Ammon's horn (tissue), 1 donor: ENCODE measurements at places on chromosomes 5 and 9.

DNA sequence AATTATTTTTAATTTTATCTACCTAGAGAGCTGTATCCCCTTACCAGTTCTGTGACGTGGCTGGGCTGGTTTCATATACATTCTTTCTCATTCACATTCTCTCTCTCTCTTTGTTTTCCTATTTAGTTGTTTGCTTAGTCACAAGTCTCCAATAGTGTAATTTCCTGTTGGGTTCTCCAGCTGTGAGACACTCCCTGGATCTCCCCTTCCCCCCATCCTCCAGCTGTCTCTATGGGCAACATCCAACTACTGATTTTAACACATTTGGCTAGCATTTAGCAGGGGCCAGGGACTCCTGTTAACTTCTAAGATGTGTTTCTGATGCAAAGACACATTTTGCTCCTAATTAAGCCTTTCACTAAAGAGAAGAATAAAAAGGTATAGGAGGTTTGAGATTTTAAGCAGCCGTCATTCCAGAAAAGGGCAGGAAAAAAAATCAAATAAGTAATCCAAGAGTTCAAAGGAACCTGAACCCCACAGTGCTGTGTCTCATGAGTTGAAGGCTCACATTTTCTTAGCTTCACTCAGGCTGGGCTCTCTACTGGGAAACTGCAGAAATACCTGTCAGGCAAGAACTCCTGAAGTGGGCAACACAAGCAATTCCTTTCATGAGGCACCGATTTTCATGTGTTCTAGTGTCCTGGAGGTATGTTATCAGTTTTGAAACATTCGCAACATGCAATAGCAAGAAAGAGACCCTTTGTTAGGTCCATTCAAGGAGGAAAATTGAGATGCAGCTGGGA lies 198.7 kb upstream of the C9orf72 start:
- no peak for DNase-seq

DNA sequence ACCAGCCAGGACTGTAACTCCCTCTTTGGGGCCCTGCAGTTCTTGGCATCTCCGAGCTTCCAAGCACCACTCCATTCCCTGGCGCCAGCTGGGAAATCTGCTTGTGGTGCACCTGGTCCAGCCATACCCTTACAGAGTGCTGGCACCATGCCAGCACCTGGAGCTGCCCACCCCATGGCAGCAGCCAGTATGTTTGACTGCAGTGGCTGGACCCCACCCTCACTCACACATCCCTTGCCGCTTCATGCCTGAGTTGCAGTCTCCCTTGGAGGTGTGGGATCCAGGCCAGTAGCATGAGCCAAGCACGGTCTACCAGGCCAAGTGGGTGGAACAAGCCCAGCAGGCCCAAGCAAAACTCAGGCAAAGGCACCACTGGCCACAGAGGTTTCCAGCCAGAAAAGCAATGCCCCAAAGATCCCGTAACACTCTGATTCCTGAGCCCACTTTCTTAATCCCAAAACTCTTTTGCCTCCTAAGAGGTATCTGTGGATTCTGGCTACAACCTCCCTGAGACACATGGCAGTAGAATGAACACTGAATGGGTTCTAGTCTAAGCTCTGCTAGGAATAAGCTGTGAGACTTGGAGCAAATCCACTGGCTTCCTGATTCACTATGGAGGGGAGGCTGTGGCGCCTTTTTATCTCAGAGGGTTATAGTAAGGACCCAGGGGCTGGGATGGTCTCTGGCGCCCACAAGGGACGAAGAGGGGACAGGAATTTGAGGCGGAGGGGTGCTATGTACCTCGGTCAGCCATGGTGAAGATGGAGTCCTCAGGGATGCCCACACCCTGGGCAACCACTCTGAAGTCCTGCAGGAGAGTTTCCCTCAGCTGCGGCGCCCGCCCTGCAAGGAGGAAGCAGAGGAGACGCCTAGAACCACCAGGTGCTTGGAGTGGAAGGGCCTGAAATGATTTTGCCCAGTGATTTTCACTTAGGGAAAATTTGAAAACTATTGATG lies 5.6 kb downstream of the AMBP start:
- peak; percentile 72 for DNase-seq

- peak; percentile 28 for DNase-seq
Observed at GRCh38 chr5:160118349-160119141, 705 bp downstream of the PWWP2A start.

DNA sequence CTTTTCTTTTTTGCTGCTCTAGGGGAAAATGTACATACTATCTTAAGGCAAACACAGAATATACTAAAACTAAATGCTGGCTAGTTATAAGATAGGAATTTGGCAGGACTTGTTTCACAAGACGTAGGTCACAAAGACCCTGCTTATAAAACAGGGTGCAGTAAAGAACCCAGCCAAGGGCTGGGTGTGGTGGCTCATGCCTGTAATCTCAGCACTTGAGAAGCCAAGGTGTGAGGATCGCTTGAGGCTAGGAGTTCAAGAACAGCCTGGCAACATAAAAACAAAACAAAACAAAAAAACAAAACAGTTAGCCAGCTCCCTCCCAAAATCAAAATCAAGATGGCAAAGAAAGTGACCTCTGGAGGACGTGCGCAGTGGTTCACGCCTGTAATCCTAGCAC lies 49.5 kb upstream of the DENND4C start:
- no peak for DNase-seq

DNA sequence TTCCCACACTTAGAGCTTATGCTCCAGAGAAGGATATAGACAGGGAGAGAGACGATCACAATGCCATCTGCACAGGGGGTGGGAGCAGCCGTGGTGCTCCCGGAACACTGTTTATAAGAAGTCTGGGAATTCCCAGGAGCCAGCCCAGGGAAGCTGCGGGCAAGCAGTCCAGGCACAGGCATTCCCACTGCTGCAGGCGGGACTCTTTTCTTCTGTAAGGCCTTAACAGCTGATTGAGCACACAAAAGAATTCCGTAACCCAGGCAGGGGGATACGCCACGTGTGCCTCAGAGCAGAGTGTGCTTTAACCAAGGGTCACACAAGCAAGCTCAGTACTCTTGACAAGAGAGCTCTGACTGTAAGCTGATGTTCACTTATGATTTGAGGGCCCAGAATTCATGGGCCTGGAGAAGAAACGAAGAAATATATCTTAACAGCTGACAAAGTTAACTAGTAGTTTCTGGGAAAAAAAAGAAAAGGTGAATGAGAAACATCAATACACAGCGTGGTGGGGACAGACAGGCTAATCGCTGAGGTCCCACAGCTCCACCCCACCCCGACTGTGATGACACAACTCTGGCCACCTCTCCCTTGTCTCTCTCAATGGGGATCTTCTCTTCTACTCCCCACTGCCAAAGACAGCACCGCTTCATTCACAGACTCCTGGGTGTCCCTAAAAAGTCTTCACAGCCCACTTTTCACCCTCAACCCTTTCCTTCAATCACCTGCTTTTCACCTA lies 85.9 kb upstream of the SIMC1 start:
- no peak for DNase-seq

DNA sequence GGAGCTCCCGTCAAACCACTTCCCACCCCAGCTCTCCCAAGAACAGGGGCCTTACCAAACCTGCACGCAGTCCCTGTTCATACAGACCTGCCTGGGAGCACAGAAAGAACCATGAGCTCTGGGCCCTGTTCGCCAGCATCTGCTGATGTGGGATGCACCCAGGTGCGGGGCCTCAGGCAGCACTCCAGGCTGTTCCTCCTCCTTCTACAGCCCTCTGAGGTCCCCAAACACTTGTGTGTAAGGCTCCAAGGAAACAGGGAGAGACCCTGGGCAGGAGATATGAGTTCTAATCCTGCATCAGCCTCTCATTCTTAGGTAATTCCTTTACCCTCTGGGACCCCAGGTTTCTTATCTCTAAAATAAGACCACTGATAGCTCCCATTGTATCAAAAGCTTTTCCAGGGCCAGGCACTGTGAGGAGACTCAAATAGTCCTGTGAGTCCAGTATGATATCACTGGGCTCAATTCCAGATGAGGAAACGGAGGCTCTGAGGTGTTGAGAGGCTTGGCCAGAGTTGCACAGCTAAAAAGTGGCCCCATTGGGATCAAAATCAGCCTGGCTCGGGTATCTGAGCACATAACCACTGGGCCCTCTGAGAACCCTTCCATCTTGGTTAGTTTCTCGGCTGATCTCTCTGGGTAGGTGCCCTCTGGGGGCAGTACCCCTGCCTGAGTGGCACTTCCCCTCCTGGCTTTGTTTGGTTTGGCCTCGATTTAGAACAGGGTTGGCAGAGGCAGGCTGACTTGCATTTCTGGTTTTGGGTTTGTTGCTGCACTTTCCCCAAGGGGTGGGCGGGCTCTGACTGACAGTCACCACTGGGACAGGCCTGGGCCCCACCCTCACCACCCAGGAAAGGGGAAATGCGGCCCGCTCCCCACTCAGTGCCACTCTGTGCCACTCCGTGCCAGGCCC lies 116.8 kb downstream of the RGS3 start:
- peak; percentile 83 for DNase-seq

- DNase-seq, result no peak
Observed at GRCh38 chr5:34774139-34774538, 64.8 kb upstream of the TTC23L start.

- no peak for DNase-seq
Observed at GRCh38 chr5:10400831-10401230, 40.8 kb upstream of the ROPN1L start.

DNA sequence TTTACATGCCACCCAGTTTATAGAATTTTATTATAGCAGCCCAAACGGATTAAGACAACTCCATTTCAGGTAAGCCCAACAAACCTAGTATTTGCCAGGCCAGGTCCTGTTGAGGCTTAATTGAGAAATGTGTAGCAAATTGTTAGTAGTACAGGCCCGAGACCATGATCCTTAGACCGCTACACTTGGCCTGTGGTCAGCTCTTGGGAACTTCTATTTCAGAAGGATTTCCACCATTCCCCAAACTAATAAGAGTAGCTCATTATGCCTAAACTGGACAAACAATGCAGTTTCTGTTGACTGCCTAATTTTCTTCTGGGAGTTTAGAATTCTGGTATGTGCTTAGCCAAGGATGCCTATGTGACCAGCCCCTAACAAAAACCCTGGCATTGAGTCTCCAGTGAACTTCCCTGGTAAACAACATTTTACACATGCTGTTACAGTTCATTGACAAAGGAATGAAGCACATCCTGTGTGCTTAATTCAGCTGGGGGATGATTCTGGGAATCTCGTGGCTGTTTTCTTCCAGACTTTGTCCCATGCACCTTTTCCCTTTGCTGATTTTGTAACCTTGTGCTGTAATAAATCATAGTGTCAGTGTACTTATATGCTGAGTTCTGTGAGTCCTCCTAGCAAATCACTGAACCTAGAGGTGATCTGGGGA lies 5.6 kb upstream of the GPX3 start:
- no peak for DNase-seq

DNA sequence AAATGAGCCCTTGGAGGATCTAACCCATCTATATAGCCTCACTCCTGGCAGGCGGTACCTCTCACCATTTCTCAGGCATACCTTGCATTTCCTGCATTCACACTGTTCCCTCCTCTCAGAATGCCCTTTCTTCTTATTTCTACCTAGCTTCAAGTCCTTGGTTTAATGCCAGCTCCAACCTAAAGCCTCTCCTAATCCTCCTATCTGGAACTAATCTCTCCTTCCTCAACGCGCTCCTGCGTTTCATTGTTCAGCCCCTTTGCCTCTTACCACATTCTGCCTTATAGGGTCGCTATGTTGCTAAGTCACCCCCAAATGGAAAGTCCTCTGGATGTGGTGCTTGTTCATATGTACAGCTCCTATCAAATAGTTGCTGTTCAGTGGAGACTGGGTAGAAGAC lies 288.5 kb upstream of the TUT7 start:
- no peak for DNase-seq

DNA sequence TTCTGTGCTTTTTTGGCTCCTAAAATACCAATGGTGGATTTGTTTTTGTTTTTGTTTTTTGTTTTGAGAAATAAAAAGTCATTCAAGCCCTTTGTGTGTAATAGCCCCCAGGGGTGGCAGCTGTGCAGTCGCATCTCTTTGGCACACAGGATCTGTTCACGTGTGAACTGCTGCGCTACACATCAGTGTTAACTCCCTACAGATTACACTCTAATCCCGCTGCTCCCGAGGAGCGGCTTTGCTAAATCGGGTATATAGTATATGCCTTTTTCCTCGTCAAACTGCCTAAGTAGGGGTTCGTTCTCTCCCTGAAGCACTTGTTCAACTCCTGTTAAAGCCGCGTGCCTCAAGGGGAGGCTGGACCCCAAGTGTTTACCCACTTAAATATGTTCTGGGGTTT lies 22.3 kb downstream of the ZBTB34 start:
- no peak for DNase-seq
